ENCODE measurements at places on chromosomes 3 and 15. TPM values are rescaled to one million over a fixed set of nuclear protein-coding genes. Genes with fewer than 3 reads are reported as not detected.

DNA sequence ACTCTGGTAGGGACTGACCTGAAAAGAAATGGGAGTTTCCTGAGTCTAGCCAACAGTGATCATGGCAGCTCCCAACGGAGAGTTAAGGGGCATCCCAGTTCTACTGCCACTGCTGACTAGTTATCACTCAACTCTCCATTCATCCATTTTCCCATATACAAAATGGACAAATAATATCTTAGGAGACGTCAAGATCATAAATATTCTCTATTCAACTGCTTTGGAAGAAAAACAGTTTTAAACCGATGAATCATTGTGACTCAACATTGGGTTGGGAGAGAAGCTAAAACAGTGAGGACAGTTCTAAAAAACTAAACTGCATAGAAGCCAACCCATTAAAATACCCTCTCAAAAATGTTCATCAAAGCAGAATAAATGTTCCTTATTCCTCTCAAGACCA lies 57.6 kb upstream of the CHRM5 start:
- no peak for DNase-seq

DNA sequence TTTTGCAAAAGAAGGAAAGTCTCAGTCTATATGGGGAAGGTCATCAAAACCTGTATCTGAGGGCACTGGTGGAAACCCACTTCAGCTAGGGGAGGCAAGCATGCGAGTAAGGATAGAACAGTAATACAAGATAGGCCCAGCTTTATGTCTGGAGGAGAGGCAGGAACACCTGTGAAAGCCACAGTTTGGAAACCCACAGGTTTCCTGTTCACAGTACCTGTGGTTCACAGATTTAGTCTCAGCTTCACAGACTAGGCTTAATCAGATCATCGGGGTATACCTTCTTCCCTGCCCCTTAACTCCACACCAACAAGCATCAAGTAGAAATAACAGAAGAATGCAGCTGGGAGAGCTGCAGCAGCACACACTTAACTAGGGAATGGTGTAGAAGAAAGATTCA lies 36.2 kb downstream of the C2CD4B start:
- no peak for DNase-seq

DNA sequence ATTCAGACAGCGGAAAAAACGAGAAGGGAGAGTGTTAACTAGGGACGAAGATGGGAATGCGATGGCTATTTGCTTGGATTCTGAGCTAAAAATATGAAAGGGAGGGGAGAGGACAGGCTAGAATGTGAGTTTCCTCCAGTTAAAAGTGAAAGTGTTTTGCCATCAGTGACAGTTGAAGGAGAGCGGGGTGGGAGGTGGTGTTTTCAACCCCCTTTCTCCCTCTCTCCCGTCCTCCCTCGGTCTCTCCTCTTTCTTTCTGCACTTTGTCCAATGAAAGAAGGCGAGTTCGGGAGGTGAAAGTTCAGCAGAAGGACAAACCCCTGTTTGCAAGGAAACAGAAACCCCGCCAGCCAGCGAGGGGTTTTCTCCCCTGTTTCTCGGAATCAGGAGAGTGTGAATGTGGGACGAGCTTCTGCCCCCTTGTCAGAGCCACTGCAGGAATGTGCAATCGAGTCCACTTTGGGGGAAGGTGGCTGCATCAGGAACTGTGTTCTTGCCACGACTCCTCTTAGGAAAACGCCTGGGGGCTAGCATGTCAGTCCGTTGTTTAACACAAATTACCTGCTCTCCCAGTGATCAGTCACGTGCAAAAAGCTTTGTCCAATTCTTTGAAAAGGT lies 975 bp upstream of the FOXP1 start:
- DNase-seq: no peak

DNA sequence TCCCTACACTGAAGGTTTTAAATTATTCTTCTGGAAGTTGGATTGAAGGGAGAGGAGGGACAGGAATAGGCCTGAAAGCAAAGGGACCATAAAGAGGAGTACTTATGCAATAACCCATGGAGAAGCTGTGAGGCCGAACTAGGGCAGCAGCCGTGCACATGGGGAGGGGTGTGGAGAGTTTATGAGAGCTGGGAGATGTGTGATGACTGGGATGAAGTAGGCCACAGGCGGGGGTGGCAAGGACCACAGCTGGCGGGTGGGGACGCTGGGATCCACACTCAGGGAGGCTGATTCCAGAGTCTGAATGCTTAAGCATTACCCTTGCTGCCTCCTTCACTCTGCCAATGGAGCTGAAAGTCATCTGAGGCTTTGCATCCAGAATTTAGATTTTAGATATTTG lies 123.8 kb downstream of the ARNT2 start:
- DNase-seq: no peak

DNA sequence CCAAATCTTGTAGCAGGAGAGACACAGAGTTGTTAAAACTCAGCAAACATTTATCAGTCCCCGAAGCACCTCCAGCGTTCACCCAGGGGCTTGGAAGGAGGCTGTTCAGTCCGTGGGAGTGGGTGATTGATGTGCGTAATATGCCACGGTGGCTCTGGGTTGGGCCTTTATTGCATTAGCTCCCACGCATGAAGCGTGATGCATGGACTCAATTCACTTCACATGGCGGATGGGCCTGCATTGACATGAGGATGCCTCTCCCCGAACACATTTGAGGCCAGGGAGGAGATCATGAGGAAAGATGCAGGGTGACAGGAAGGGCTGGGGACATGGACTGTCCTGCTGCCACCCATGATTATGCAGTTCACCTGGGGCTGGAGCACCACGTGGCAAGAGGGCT lies 126.5 kb downstream of the FAM43A start:
- DNase-seq: no peak

GRCh38 chr3:151044706-151045105 lies 40.8 kb upstream of the MED12L start:
- DNase-seq: no peak

DNA sequence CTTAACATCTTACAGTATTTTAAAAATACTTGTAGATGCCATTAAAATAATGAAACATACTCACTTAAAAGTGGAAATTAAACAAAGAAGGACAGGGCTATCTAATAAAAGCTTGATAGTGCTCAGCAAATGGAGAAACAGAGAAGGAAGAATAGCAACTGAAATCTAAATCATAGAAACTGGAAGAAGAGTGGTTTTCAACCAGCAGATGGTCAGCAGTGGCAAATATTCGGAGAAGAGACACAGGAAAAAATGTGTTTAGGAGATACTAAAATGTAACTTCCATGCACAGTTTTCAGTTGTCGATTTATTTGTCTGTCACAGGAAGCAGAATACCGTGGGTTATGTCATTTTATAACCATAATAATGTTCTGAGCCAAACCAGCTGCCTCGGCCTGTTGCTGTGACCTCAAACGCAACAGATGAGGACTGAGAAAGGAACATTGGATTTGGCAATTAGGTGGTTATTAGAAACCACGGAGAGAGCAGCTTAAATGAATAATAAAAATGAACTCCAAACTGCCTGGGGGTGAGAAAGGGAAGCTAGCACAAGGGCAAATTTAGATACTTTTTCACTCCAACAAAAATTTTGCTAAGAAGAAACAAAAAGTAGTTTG lies 246.6 kb upstream of the KCNMB2 start:
- no peak for DNase-seq

DNA sequence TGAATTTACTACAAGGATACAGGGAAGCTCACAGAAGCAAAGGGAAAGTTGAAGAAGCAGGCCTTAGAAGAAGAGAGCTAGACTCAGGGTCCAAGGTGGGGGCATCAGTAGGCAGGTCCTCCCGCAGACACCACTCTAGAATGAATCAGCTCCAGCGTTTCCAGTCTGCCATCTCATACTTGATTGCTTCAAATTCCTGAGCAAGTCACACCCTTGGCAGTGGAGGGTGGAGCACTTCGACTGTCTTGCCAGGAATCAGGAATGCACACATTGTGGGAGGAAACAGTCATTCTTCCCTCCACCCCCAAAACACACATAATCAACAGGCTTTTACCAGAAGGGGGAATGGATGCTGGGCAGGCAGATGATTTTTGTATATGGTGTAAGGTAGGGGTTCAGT lies 78.5 kb downstream of the CHCHD6 start:
- no peak for DNase-seq

DNA sequence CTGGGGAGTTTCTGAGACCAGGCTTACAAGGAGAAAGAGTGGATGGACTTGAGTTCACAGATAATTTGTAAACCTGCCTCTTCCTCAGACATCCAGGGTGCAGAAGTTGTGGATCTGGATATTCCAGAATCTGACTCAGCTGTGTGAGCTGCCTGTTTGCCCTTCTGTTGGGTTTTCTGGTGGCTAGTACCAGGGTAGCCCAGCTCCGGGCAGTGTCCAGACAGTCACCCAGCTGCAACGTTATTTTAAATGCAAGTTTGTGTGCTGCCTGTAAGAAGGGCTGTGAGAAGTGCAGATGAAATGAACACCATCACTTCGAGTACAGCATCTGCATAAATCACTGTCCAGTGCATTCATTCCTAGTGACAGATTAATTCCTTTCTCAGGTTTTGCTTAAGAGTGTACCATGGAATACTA lies 1053.0 kb downstream of the TUSC7 start:
- DNase-seq: no peak

GRCh38 chr3:60756241-60757030 lies 494.8 kb downstream of the FHIT start:
- no peak for DNase-seq

- no peak for DNase-seq
These were observed 90.1 kb downstream of the NEK10 start for GRCh38 chr3:27279123-27279522.

- DNase-seq: no peak
These were observed 9.0 kb downstream of the GASK1A start for GRCh38 chr3:42988097-42988496.

DNA sequence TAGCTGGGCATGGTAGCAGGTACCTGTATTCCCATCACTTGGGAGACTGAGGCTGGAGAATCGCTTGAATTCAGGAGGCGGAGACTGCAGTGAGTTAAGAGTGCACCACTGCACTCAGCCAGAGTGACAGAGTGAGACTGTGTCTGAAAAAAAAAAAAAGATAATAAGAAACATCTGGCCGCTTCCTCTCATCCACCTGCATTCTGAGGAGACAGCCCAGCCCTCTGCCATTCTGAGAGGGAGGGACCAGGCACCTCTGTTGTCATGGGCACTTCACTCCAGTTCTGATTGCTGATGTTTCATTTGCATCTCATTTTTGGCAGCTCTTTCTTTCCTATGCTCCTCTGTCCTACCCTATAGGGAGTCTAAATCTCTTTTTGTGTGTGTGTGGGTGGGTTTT lies 36.4 kb upstream of the GSK3B start:
- no peak for DNase-seq

DNA sequence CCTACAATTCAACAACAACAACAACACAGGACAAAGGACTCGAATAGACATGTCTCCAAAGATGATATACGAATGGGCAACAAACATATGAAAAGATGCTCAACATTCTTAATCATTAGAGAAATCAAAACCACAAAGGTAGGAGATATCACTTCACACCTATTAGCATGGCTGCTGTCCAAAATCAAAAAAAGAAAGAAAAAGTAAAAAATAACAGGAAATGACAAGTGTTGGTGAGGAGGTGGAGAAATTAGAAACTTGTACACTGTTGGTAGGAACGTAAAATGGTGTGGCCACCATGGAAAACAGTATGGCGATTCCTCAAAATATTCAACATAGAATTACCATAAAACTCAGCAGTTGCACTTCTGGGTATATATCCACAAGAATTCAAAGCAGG lies 312.3 kb upstream of the STT3B start:
- DNase-seq: no peak

DNA sequence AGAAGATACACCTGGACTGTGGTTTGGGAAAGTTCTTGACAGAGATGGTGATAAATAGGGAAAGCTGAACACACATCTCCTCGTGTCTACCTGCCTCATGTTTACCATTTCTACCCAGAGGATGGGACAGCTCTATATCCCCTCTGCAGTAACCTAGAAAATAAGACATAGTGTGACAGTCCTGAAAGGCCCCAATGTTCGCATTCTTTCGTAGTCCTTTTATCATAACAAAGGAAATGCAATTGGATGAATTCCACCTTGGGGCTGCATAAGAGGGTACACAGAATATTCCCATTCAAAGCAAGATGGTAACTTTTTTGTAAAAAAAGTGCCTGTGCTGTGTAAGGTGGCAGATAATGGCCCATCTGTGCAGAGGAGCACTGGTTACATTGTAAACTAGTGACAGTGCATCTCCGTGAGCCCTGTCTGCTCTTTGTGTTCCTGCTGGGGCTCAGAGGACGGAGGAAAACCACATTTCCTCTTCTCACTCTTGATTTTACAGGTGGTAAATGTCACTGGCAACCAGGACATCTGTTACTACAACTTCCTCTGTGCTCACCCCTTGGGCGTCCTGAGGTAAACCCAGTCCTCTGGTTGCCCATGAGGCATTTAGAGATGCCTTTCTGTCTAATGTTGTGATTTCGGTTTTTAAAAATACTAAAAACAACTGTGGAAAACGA lies 74.3 kb downstream of the SIDT1 start:
- DNase-seq: no peak

DNA sequence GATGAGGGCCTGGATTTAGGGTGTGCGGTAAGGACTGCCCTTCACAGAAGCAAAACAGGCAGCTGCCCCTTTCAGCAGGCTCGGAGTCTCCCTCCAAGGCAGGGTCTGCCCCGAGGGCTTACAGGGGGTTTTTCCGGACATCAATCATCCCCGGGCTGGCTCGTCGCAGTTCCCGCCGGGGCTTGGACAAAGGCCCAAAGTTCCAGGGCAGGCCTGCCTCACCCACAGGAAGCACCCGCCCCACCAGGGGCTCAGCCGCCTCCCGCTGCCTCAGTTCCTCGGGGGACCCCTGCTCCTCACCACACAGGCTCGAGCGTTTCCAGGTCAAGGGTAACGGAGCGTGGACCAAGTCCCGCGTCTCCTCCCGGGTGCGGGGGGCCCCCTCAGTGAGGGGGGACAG lies 27.0 kb downstream of the KIF7 start:
- no peak for DNase-seq

DNA sequence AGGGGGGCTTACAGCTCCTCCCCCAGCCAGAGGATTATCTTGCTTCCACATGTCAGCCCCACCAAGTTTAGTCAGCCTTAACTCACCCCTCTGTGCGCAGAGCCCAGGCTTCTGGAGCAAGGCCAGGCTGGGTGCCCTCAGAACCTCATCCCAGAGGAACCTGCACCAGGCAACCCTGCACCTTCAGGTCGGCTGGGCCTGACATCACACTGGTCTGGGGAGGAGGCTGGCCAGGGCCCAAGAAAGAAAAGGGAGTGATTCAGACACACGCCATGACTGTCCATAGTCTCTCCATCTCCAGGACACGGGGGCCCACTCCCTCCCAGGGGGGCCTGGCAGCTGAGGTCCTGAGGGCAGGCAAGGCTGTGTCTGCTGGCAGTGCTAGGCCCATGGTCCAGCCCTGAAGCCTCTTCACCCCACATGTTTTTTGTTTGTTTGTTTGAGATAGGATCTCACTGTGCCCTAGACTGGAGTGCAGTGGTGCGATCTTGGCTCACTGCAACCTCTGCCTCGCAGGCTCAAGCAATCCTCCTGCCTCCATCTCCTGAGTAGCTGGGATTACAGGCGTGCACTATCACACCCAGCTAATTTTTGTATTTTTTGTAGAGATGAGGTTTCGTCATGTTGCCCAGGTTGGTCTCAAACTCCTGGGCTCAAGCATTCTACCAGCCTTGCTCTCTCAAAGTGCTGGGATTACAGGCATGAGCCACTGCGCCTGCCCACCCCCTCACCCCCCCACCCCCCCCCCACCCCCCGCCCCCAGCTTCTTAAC lies 11.1 kb downstream of the TNK2 start:
- no peak for DNase-seq

GRCh38 chr15:31279221-31280045 lies 47.2 kb upstream of the KLF13 start:
- peak; percentile 19 for DNase-seq

TGM4 gene
- total RNA-seq: not detected

AMT gene
- 4.2 TPM for total RNA-seq

GPR62 gene
- total RNA-seq: 0.24 TPM

GUCA1C gene
- total RNA-seq: not detected

ADIPOQ gene
- 321 TPM for total RNA-seq

KLHL24 gene
- total RNA-seq: 47.2 TPM

DAG1 gene
- total RNA-seq: 65.0 TPM

PLSCR5 gene
- total RNA-seq: not detected

FBXW12 gene
- not detected for total RNA-seq

All from omental fat pad (tissue), 4 donors.